ENCODE measurements at places on chromosomes 12 and 14.

DNA sequence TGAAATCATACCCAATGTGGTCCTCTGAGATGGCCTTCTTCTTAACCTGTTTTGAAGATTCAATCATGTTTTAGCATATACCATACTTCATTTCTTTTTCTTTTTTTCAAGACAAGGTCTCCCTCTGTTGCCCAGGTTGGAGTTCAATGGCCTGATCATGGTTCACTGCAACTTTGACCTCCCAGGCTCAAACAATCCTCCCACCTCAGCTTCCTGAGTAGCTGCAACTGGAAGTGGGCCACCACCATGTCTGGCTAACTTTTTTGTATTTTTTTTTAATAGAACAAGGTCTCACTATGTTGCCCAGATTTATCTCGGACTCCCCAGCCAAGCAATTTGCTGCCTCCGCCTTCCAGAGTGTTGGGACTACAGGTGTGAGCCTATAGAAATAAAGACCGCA, 30.4 kb downstream of the SOAT2 start:
- DNase-seq: no peak

- peak; percentile 59 for DNase-seq
These were observed 40.9 kb upstream of the VASH1 start for GRCh38 chr14:76720382-76720813.

DNA sequence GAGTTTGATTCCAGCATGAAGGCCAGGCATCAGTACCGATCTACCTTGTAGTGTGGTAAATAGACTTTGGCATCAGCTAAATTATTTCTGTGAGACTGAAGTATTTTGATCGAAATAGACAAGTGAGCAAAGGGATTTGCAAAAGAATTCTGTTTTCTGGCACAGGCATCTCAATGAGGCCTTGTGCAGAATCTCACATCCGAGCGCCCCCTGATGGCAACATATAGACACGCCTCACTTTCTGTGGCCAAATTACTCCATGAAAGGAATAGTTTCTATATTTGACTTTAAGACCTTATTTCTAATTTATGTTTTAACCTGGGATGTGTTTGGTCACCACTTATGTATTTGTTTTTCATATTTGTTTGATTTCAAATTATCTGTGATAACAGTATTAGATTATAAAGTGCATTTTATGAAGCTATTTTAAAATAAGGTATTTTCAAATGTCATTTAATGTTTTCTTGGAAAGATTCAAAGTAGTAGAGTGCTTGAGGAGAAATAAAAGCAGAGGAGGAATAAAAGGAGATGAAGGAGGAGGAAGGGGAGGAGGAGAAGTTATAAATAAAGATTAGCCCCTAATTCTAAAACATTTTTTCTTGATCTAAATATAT, 731.9 kb downstream of the NRXN3 start:
- DNase-seq: peak; percentile 76

GRCh38 chr12:3998968-3999792, 126.0 kb upstream of the PARP11 start:
- no peak for DNase-seq

DNA sequence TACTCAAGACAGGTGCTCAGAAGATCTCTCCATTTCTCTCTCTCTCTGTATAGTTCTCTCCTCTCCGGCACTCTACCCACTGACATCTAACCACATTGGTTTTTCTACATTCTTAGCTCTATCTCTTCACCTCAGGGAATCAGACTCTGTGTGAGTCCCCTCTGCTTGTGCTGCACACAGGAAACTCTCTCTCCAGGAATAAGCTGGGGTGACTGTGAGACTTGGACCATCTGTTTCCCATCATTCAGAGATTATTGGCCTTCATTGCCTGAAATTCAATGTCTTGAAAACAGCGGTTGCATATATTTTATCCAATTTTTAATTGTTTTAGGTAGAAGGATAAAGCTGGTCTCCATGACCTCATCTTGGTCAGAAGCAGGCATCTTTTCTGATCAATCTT, 105.0 kb downstream of the SLC35F4 start:
- DNase-seq: no peak

GRCh38 chr14:92525322-92526095, 11.9 kb downstream of the RIN3 start:
- DNase-seq: no peak

DNA sequence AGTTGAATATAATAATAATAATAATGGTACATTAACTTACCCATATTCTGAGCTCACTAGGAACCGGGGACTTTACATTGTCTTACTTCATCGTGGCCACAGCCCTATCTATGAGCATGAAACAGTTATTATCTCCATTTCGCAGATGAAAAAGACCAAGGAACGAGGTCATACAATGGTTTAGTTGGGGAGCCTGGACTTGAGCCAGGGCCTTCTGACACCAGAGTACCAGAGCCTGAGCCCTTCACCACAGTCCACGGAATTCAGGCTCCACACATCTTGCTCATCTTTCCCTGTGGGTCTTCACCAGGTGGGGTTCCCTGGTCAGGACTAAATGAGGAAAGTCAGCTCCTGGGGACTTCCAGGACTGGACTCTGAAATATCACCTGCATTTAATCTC, 31.3 kb upstream of the CMKLR1 start:
- no peak for DNase-seq

DNA sequence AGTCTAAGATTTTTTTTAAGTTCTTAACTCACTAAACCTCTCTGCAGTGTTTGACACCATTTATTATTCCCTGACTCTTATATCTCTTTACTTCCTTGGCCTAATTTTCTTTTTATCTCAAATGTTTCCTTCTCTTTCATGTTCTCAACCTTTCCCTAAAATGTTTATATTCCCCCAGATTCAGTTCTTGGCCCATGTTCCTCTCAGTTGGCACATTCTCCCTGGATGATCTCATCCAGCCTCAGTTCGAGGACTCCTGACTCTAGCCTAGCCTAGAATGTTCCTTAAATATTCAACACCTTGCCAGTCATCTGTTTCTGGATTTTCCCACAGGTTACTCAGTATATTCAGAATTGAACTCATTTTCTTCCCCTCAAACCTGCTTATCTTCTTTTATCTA, 81.3 kb downstream of the SCN8A start:
- DNase-seq: no peak

GRCh38 chr14:96653597-96653996, 143.6 kb upstream of the VRK1 start:
- DNase-seq: no peak

GRCh38 chr14:74608959-74609611, 3.0 kb downstream of the LTBP2 start:
- peak; percentile 91 for DNase-seq

DNA sequence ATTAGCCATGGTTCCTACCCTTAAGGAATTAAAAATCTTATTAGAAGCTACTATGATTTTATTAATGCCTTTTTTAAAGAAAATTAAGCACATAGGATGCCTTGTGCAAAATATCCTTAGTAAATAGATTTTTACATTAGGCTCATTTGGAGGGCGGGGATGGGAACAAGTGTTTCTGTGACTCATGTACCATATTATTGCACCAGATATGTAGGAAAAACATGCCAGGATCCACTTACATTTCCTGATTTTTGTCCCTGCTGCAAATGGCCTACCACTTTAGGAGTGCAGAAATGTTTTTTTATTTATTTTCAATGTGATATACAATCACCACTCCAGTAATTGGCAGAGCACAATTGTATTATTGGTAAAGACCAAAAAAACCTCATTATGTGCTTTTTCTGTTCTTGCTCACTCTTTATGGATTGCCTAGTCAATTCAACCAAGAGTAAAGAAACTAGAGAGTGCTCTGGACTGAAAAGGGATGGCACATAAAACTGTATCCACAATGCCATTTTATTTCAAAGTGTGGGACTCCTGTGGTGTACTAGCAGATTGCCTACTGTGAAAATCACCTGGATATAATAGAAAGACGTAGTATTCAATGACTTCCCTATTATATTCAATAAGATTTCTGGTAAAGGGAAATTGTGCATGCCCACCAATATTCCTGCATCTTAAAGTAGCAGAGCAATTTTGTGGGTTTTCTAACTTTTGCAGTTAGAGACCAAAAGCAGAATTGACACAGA, 86.9 kb downstream of the ANO6 start:
- DNase-seq: no peak

DNA sequence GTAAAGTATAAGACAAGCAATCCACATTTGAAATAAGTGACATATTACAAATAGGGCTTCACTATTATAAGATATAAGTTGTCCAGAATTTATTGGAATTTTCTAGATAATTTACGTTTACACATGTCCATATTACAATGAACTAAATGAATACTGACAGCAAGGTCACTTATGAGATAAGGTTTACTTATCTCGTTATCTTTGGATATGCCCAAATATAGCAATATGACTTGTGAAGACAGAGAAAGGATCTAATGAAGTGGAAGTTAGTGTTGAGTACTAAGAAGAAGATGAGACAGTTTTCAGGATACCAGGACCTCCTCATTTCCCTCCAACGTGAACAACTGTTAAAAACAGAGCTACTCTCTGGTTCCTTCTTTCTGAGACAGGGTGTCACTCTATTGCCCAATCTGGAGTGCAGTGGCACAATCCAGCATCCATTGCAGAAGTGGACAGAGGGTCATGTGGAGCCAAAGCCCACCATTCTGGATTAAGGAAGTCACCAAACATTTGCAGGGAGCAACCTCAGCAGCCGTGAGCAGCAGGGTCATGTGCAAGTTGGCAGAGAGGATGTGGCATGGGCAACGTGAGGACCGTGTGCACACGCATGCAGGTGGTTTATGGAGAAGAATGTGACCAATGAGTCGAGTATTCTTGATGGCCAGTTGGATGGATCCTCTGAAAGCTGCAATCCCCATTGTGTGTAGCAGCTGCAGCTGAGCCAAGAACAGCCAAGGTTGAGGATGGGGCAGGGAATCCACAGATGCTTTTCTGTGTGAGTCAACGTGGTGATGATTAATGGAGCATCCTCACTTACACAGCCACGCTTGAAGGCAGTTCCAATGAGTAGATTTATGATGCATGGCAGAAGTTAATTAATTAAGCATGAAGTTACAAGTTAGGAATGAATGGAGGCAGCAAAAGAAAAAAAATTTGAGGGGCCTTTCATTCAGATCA, 111.0 kb downstream of the BICD1 start:
- DNase-seq: peak; percentile 96

DNA sequence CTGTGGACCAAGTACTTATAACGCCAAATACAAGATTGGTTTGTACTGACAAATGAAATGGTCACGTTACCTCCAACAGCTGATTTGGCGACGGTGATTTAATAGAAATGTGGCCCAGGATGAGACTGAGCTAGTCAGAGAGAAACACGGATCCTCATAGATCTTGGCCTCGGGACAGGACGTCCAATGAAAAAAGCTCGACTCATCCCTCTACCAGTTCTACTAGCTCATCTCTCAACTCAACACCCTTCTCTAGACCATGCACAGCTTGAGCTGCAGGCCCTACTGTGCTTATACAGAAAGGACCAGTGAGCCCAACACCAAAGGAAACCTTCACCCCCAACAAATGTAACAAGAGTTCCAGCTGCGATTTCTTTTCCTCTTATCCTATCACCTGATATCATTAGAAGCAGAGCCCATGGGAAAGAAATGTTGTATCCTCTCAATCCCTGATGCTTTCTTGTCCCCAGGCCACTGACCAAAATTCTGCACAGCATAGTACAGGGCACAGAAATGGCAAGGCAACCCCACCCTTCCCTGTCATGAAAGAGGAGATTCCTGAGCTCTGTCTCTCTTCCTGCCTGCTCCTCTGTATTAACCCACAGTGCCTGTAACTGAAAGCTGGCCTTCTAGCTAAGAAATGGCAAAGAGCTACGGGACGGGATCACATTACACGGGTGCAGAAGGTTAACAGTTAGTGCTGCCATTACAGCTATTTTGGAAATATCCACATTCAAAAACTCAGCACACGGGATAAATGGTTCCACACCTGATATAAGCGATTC, 39.2 kb downstream of the DICER1 start:
- no peak for DNase-seq

DNA sequence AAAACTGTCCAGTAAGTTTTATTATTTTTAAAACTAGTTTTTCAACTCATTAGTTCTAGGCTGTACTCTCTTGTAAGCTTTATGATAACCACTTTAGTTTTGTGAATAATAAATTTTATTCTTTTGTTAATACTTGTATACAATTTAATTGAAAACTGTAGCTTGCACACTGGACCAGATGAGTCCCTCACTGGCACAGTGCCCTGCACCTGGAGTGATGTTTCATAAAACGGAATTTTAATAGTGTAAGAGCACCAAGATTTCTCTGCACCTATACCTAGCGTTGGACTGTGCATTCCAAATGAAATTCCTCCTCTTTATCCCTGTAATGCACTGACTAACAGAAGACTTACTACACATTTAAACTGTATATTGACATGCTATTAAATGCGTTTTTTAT, 80.8 kb downstream of the PRIMA1 start:
- DNase-seq: peak; percentile 26

DNA sequence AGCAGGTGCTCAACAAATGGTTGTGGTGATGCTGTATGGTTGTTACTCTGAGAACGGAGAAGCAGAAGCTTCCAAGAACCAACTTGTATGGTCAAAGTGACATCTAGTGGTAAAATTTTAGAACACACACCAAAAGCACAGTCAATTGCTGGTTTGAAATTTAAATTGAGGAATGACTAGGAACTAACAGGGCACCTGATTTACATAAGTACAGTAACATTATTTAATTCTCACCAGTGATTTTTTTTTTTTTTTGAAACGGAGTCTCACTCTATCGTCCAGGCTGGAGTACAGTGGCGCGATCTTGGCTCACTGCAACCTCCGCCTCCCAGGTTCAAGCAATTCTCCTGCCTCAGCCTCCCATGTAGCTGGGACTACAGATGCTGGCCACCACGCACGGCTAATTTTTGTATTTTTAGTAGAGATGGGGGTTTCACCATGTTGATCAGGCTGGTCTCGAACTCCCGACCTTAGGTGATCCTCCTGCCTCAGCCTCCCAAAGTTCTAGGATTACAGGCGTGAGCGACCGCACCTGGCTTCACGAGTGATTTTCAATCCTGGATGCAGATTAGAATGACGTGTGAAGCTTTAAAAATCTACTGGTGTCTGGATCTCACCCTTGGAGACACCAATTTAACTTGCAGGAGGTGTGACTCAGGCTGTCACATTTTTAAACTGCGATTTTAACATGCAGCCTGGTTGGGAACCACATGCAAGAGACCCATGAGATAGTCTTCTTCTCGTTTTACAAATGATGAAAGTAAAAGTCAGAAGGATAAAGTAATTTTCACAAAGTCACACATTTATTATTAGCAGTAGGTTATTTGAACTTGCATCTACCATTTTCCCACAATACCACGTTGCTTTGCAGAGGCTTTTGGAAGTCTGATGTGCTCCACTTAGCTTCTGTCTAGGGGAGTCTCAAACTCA, 14.1 kb upstream of the NUMB start:
- DNase-seq: peak; percentile 95

GRCh38 chr12:120093336-120093591, 23.3 kb downstream of the RAB35 start:
- DNase-seq: no peak

DNA sequence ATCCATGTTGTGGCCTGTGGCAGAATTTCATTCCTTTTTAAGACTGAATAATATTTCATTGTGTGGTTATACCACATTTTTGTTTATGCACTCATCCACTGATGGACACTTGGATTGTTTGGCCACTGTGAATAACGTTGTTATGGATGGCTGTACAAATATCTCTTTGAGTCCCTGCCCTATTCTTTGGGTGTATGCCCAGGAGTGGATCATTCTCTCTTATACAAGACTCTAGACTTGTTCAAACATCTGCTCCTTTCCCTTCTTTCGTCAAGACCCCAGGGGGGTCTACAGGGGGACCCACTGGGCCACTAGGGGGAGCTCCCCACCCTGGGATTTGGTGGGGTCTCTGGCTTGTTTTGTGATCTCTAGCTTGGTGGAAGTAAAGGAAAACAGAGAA, 77.4 kb downstream of the FBXL14 start:
- DNase-seq: no peak

GRCh38 chr12:93379981-93380361, 2.2 kb downstream of the NUDT4 start:
- DNase-seq: no peak

- DNase-seq: no peak
These were observed 54.7 kb upstream of the OTOGL start for GRCh38 chr12:80044694-80045046.

All from NCI-H1694 treated with DMSO at 0.1 percent for 48 hours (cell line).